ENCODE measurements at places on chromosomes 1 and 21.
A peak's percentile ranks its signal among the peaks of the same experiment; 100 is the strongest.

- DNase-seq = no peak
Measured at GRCh38 chr1:58577654-58578030, 590 bp upstream of the TACSTD2 start.

DNA sequence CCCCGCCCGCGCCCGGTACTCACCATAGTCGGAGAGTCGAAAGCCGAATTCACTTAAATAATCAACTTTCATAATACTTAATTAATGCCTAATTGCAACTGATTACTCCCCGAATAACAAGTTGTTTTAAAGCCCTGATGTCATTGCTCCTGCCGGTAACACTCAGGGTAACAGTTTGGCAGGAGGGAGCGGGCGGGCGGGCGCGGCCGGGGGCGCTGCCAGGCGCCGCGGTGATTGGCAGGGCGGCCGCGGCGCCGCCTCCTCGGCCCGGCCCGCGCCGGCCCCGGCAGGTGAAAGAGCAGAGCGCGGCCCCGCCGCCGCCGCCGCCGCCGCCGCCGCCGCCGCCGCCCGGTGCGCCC, 102.2 kb downstream of the CASZ1 start:
- peak; percentile 49 for DNase-seq

- DNase-seq = no peak
Measured at GRCh38 chr1:172727275-172727857, 68.5 kb downstream of the FASLG start.

DNA sequence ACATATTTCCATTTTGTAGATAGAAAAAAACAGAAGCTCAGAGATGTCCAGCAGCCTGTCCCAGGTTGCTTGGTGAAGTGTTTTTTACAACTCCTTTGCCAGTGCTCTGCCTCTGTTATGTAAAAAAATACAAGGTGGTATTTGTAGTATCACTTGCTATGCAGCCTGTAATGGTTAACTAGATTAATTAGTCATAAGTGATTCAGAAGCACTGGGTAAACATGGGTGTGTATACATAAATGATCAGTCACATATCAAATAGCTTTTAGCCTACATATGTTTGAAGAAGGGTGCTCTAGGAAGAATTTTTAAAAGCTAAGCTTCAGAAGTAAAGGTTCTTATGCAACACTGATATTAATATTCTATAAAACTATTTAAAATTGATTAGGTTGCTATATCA, 70.0 kb upstream of the MAGI3 start:
- DNase-seq = no peak

GRCh38 chr1:107570768-107571167, 394.2 kb downstream of the VAV3 start:
- no peak for DNase-seq

GRCh38 chr1:55129194-55129728, 85.9 kb downstream of the USP24 start:
- no peak for DNase-seq

GRCh38 chr1:114150016-114150415, 3.7 kb downstream of the SYT6 start:
- no peak for DNase-seq
